Hindlimb muscle (tissue), 1 donor: ENCODE measurements at places on chromosomes 5 and 9. TPM values are rescaled to one million over a fixed set of nuclear protein-coding genes. Genes with fewer than 3 reads are reported as not detected.

DNA sequence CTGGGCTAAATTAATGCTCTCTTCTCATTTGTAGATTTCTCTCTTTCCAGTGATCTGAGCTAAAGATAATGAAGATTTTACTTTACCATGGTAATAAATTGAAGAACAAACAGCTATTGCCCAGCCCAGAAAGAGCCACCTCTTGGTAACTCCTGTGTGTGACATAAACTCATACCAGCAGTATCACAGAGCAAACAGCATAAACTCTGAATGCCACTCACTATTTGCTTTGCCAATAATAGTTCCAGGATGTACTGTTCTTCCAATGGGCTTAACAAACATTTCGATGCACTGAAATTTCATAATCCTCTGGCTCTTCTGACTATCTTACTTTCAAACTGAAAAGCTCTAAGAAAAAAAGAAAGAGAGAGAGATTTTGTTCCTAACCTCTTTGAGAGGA, 69.8 kb upstream of the RASEF start:
- no peak for DNase-seq

DNA sequence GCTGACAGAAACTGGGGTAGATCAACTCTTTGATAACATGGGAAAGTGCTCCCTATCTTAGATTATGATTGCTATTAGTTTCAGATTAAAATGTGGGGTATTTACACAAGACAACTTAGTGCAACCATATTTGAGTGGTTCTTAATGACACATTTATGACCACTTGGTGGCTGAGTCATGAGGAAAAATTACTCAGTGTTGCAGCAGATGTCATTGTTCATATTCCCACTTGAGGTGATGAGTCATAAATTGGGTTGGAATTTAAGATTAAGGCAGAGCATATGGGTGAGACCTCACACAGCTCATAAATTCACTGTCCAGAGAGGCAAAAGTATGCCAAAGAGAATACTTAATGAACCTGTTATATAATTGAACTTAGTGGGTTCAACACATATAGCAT, 408.3 kb downstream of the DMRT2 start:
- no peak for DNase-seq

- DNase-seq: no peak
These were observed 5.6 kb upstream of the BNIP1 start for GRCh38 chr5:173138707-173139106.

DNA sequence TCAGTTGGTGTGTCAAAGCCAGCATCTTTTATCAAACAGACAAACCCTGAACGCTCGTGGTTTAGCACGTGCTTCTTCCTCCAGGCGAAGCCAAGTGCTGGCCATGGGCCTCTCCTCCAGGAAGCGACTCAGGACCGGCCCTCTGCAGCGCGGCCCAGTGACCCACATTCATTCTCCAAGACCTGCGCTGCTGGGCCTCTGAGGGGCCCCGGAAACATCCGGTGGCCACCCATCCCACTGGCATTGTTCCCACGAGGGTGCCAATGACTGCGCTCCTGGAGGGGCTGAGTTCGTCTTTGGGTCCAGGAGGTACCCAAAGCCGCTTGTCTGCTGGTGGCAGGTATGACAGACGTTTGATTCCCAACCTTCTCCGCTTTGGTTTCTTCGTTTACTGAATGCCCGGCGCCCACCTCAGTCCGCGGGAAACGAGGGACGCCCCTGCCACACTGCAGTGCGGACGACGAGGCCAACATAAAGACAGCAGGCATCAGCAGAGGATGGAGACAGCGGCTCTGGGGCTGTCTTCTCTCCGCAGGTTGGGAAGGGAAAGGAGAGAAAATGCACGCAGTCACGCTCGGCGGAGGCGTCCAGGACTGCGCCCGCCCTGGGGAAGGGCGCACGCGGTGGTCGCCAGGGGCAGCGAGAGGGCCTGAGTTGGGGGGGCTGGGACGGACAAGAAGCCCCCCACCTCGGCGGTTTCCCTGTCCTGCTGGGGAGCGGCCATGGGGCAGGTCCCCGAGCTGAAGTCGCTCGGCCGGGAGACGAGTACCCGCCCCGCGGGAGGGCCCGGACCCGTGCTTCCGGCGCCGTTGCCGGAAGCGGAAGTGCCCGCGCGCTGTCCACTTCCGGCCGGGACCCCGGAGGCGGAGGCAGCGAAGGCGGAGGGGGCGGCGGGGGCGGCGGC, at the start of gene EXOC3:
EXOC3 (plus strand) TSS at position 842 of the 904 bp plus-strand sequence. CDS start 3,030 bp downstream, outside the sequence.
- peak; percentile 85 for DNase-seq

DNA sequence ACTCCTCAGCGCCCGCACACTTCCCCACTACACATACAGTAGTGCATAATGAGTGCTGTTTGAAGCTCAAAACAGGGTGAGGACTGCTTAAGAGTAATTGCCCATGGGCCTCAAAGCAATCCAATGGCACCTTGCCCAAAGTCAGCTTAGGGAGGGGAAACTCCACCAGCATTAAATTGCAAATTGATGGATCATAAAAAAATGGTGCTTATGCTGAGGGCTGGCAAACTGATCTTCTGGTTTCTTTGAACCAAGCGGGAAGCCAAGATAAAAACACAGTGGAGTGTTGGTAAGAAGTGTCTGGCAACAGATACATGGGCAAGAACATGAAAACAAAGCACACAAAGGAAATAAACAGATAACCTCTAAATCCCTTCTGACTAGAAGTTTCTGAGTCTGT, 28.0 kb downstream of the TLE1 start:
- no peak for DNase-seq

DNA sequence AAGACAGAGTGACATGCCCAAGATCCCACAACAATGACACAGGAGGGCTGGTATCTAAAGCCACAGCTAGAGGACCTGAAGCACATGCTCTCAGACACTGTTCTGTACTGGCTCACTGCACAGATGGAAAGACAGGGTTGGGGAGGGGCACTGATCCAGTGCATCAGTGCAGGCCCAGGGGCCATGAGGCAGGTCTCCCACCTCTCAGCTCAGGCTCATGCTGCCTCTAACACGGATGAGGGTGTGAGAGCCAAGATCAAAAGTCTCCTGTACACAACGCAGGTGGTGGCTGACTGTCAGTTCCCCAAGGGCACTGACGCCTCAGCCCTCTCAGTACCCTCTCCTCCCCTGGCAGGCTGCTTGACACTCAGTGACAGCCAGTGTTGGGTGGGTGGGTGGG, 10.9 kb downstream of the RAPGEF1 start:
- DNase-seq: no peak

DNA sequence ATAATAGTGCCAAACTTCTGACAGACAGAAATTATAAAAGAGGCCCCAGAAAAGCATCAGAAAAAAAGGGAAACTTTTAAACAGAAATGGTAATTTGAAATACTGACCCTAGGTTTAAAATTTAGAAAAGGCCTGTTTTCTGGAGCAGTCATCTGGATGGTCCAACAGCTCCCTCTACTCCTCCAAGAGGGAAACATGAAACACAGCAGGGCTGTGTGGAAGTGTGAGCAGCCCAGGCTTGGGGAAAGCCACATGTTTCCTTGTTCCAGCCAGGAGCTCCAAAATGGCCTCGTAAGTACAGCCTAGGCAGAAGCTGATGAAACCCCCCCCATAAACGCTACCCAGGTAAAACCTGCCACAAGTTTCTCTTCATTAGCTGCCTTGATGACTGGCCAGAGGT, 499.3 kb upstream of the ADAMTS16 start:
- peak; percentile 15 for DNase-seq

GRCh38 chr9:96048956-96049831, 173.7 kb downstream of the ERCC6L2 start:
- DNase-seq: no peak

- no peak for DNase-seq
These were observed 612.0 kb upstream of the CLINT1 start for GRCh38 chr5:158470764-158471534.

GRCh38 chr9:131999692-132000551, 79.7 kb downstream of the MED27 start:
- DNase-seq: no peak

DNA sequence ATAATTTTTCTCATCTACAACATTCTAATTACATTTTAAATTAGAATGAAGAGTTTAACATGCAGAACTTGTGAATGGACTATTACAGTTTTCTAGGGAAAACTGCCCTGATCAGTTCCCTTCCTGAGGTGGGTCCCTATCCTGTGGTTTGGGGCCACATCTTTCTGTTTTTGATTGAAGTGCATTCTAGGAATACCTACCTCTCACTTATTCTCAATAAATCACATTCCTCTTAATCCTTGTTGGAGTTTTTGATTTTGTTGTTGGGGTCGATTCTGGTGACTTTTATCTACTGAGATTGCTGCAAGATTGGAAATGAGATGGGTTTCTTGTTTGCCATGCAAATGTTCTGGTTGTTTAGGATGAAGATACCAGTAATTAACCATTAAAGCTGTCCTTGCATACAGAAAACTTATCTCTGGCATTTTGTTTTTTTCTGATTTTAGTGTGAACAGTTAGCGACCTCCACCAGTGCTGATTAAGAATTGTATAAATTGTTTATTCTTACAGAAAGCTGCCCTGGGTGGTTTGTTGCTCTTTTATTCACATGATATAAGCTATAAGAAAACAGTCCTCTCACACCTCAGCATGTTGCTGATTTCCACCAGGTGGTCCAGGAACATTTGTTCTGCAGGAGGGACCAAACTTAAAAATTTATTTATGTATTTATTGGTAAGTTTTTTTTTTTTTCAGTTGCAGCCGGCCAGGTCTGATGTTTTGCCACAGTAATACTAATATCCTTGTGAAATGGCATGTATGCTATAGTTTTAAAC, 269.9 kb downstream of the FANCC start:
- DNase-seq: no peak

- DNase-seq: no peak
These were observed 23.8 kb downstream of the PHAX start for GRCh38 chr5:126624534-126624933.

DNA sequence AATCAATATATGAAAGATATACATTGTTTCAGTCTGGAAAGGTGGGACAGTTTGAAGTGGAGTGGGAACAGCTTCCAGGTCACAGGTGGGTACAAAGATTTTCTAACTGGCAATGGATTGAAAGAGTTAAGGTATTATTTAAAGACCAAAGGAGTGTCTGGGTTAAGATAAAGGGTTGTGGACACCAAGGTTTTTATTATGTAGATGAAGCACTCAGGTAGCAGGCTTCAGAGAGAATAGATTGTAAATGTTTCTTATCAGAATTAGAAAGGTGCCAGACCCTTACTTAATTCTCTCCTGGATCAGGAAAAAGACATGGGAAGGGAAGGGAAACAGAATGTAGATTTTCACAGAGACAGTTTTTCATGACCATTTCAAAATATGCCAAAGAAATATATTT, 1174.8 kb downstream of the MAT2B start:
- no peak for DNase-seq

DNA sequence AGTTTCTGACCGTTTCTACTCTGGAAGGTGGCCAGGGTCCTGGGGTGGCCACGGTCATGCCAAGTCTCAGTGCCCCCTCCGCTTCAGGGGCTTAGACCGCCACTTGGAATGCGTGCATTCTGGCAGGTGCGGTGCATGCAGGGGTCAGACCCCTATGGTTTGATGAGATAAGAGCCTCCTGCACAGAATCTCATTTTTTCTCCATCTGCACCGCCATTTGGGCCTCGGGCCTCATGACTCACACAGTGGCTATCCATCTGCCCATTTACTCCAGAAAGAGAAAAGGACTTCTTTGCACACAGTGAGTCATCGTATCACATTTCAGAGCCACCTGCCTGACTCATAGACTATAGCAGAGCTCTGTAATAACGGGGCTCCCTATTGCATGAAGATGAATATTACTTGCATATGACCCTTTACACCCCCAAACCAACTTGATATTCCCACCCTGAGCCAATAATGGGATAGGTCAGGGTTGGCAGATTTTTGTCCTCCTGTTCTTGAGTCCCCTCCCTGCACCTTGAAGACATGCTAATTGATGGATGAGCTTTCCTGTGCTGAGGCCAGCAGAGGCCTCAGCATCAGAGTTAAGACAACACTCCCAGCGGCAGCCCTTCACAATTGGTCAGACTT, 157.4 kb downstream of the NR3C1 start:
- DNase-seq: no peak

DNA sequence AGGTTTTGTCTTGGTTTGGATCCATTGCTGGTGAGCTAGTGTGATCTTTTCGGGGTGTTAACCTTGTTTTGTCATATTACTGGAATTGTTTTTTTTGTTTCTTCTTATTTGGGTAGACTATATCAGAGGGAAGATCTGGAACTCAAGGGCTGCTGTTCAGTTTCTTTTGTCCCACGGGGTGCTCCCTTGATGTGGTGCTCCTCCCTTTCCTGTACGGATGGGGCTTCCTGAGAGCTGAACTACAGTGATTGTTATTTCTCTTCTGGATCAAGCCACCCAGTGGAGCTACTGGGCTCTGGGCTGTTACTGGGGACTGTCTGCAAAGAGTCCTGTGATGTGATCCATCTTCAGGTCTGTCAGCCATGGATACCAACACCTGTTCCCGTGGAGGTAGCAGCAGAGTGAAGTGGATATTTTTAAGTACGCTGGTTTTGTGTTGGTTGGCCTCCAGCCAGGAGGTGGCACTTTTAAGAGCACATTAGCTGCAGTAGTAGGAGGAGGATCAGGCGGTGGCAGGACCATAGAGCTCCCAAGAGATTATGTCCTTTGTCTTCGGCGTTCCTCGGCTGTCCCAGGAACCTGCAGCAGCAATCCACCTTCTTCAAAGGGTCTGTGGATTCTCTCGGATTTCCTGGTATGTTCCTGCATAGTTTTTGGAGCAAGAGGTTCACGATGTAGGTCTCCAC, 27.2 kb downstream of the SCAMP1 start:
- DNase-seq: no peak

- DNase-seq: no peak
These were observed 70.6 kb downstream of the HMCN2 start for GRCh38 chr9:130336027-130336610.

DNA sequence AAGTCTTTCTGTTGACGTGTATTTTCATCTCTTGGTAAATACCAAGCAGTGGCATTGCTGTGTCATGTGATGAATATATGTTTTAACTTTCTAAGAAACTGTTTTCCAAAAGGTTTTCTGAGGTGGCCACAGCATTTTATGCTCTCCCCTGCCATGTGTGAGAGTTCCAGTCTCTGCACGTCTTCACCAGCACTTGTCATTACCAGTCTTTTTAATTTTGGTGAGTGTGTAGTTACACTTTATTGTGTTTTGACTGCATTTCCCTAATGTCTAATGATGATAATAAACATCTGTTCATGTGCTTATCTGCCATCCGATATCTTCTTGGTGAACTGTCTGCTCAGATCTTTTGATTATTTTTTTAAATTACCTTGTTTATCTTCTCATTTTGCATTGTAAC, 27.4 kb upstream of the GADD45G start:
- DNase-seq: no peak

The TMEFF1 gene
- 2.7 TPM for polyA plus RNA-seq

The C8G gene
- polyA plus RNA-seq: 0.90 TPM

The CCDC69 gene
- polyA plus RNA-seq: 86.9 TPM

The TMEM174 gene
- not detected for polyA plus RNA-seq

The ARPC5L gene
- 28.2 TPM for polyA plus RNA-seq

The ATOSB gene
- 12.7 TPM for polyA plus RNA-seq

The SLIT3 gene
- 7.5 TPM for polyA plus RNA-seq

The PKD2L2 gene
- 0.74 TPM for polyA plus RNA-seq

The PPP2R2B gene
- 1.2 TPM for polyA plus RNA-seq

The PCDHB12 gene
- 4.7 TPM for polyA plus RNA-seq

The TTC39B gene
- polyA plus RNA-seq: 1.7 TPM

The MAPKAP1 gene
- polyA plus RNA-seq: 60.6 TPM

The FAM153A gene
- 0.49 TPM for polyA plus RNA-seq

The GARIN3 gene
- not detected for polyA plus RNA-seq
